ENCODE measurements at places on chromosomes 6 and 20.

DNA sequence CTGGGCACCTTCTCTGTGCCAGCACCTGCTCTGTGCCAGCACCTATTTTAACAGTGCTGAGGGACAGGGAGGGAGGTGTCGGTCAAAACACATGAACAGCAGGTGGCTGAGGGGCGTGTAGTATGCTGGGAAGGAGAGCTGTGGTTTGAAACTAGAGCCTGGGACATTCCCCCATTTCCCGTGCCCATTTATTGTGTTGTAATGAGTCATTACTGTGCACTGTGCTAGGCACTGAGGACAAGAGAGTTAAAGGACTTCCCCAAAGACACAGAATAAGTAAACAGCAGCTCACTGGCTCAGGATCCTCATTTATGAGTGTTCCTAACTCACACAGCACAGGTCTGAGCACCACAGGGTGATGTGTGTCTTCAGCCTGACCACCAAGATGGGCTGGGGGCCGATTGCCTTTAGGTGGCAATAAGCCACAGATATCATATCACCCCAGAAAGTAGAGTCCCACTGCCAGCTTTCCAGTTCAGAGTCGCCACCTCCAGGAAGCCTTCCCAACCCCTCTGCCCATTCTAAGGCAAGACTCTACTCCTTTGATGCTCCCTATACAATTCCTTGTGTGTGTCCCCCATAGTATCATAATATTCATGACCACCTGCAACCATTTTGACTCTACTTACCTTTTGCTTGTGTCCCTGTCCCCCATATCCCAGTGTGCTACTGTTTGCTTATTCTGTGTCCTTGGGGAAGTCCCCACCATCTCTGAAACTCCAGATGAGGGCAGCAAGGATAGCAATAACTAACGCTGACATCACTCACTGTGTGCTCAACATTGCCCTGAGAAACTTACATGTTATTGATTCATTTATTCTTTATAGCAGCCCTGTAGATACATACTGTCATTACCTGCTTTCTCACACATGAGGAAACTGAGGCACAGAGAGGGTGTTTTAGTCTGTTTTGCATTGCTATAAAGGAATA is 87.3 kb downstream of the TOX2 start:
- no peak for DNase-seq

DNA sequence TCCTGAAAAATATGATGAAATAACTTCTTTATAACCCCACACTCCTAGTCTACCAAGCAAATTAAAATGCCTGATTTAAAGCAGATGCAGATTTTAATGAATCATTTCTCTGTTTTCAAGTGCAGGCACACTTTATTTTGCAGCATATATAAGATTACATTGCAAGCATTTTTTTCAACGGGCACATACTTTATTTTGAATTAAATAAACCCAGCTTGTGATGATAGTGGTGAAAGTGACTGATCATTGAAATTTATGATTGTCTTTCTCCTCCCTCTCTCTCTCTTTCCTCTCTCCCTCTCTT is 12.2 kb upstream of the MOXD1 start:
- DNase-seq, result no peak

DNA sequence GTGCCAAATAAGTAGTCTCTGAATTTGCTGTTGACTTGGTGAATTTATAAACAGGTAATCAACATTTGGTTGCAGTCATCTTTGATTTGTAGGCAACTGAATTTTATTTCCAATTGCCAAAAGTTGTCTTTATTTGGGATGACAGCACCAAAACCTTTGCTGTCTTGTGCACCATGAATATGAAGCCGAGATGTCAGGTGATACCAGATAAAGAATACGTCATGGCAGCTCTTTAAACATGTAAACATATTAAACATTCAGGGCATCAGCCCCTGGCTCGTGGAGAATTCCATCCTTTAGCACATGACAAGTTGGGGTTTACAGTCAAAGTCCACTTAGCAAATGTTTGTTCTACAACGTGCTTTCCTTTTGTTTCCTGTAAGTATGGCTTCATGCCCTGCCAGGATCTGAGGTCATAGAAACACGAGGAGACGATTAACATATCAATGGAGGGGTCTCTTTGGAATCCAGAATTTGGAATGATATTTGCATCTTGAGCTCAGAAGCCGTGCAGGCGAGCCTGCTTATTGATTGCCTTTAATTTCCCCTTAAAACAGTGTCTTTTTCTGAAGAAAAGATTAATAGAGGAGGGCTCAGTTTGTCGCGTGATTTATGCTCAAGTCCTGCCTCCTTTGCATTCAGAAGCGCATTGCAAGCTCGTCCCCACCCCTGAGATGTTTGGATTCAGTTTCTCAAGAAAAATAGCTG is 170.2 kb upstream of the ZNF217 start:
- DNase-seq, result peak; percentile 76

GRCh38 chr20:25364180-25364788 is 26.4 kb downstream of the ABHD12 start:
- DNase-seq, result peak; percentile 71

DNA sequence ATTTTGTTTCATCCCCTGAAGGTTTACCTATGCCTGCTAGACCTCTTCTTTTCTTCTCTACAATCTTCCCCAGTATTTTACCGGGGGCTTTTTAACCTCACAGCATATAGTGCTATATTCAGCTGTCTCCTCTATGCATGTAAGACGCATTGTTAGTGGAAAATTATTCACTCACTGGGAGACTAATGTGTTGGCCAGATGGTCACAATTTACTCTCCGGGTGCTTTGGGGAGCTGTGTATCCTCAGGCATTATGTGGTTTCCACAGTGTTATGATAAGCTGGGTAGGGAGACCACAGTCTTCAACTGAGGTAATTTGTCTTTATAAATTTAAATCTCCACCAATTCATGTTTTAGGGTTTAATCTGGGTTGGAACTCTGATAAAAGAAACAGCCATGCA is 553.8 kb upstream of the PTCHD4 start:
- peak; percentile 96 for DNase-seq

DNA sequence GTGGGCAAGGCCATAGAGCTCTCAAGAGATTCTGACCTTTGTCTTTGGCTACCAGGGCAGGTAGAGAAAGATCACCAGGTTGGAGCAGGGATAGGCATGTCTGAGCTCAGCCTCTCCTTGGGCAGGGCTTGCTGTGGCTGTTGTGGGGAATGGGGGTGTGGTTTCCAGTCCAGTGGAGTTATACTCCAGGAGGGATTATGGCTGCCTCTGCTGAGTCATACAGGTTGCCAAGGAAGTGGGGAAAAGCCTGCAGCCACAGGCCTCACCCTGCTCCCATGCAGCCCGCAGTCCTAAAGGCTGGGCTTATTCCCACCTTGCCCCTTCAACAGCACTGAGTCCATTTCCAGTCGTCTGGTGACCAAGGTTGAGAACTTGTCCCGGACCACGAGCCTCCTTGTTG is 21.9 kb downstream of the MEP1A start:
- peak; percentile 69 for DNase-seq

- peak; percentile 35 for DNase-seq
Observed at GRCh38 chr6:138824482-138825144, 28.7 kb downstream of the ECT2L start.

- DNase-seq, result no peak
Observed at GRCh38 chr6:84269947-84270733, 42.7 kb upstream of the CEP162 start.

DNA sequence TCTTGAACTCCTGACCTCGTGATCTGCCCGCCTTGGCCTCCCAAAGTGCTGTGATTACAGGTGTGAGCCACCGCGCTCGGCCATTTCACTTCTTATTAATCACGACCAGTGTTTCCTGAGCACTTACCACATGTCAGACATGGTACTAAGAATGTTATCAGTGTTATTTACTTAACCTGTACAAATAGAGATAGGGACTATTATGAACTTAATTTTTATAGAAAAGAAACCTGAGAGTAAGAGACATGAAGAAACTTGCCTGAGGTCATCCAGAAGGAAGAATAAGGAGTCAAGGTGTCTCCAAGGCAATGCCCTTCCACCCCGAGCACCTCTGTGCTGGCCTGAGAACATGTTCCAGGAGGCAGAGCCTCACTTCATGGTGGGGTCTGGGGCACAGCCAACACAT is 29.3 kb upstream of the EZR start:
- DNase-seq, result no peak
